ENCODE measurements at places on chromosomes 7 and 10.
A peak's percentile ranks its signal among the peaks of the same experiment; 100 is the strongest.

GRCh38 chr10:104403636-104404035 is 50.0 kb downstream of the CFAP58 start:
- DNase-seq: no peak

DNA sequence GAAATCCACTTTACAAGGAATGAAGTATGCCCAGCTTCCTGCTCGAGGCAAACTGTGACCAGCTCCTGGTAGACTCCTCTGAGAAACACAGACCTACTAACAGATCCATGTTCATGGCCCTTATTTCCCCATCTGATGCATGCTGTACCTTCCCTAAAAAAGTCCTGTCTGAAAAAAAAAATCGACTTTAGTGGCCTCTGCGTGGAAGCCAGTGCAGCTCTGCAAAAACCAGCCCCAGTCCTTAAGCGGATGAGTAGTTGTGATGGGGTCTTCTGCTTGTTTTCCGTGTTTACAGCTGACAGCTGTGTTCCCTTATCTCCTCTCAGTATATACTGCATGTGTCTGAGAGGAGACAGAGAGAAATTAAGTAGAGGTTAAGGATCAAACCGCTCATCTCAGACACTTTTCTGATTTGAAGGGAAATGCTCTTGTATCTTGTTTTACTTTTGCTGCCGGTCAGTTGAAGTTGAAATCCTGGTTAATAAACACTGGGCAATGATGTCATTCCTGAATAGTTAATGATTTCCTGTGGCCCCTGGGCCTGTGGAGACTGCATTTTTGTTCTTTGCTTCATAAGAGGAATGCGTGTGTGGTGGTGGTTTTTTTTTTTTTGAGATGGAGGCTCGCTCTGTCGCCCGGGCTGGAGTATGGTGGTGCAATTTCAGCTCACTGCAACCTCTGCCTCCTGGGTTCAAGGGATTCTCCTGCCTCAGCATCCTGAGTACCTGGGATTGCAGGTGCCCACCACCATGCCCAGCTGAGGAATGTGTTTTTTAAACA is 67.6 kb downstream of the DOCK1 start:
- peak; percentile 49 for DNase-seq

- DNase-seq: no peak
Observed at GRCh38 chr7:106247841-106248240, 36.9 kb downstream of the NAMPT start.

- no peak for DNase-seq
Observed at GRCh38 chr7:100175296-100175935, 1.8 kb downstream of the GPC2 start.

DNA sequence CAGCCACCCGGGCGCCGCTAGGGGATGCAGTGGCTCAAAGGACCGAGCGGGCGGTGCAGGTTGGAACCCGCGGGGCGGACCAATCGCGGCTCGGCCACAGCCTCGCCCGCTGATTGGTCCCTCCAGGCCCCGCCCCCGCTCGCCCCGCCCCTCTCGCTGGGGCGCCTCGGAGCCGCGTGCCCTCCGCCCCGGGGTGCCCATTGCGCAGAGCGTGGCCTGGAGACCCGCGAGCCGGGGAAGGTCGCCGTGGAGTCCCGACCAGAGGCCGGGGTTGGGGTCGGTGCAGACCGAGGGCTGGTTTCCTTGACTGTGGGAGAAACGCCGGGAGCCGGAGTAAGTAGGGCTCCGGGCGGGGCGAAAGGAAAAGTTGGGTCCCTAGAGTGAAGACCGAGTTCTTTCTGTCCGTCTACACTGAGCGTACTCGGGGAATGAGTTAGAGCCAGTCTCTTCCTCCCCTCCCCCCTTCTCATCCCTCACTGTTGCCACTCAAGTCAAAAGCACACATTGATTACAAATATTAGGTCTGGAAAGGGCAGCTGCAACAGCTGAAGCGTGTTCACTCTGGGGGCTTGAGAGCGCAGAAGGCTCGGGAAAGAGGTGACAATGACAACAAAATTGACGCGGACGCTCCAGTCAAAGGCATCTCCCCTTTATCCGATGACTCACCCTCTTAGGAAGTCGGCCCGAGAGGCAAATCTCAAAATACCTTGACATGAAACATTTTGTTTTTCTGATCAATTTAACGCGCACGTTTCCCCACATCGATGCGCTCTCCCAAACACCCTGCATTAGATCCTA is 843 bp upstream of the GATA3 start:
- peak; percentile 42 for DNase-seq

GRCh38 chr10:35426657-35427056 is 90.3 kb downstream of the CCNY start:
- no peak for DNase-seq

GRCh38 chr7:64882341-64883112 is 20.5 kb upstream of the ZNF273 start:
- DNase-seq: no peak

GRCh38 chr10:133100706-133101415 is 13.1 kb downstream of the ADGRA1 start:
- DNase-seq: no peak

GRCh38 chr10:34171957-34172527 is 643.1 kb downstream of the PARD3 start:
- no peak for DNase-seq

DNA sequence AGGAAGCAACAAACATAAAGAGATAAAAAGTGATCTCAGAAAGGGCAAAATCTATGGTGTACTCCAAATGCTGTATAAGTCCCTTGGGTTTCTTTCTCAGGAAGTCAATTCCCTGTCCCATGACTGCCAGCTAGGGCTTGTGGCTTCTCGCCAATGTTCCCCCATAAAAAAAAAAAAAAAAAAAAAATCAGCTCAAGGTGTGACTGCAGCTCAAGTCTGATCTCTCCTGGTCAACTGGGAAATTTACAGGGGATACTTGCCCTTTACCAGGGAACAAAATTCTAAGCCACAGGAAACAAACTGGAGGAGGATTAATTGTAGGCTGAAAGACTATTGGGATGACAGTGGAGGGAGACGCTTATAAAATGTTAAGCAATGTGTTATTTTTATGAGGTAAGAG is 76.0 kb downstream of the PCGF5 start:
- DNase-seq: peak; percentile 11

- DNase-seq: peak; percentile 30
Observed at GRCh38 chr10:36171953-36172940, 530.2 kb upstream of the FZD8 start.

DNA sequence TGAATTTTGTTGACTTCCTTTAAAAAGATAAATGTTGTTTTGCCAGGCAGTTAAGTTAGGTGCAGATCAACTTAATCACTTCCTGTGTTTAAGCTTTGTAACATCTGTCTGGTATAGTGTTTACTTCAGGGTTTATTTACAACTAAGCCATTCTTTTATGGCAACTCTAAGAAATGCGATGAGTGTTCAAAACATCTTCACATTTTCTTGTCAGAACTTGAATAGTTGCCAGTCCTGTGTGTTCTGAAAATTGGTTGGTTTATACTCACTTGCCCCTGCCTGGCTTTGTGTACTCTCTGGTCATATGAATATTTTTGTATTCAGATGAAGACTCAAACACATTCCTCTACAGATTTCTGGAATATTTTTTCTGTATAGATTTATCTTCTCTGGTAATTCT is 327.2 kb downstream of the MDFIC start:
- no peak for DNase-seq

DNA sequence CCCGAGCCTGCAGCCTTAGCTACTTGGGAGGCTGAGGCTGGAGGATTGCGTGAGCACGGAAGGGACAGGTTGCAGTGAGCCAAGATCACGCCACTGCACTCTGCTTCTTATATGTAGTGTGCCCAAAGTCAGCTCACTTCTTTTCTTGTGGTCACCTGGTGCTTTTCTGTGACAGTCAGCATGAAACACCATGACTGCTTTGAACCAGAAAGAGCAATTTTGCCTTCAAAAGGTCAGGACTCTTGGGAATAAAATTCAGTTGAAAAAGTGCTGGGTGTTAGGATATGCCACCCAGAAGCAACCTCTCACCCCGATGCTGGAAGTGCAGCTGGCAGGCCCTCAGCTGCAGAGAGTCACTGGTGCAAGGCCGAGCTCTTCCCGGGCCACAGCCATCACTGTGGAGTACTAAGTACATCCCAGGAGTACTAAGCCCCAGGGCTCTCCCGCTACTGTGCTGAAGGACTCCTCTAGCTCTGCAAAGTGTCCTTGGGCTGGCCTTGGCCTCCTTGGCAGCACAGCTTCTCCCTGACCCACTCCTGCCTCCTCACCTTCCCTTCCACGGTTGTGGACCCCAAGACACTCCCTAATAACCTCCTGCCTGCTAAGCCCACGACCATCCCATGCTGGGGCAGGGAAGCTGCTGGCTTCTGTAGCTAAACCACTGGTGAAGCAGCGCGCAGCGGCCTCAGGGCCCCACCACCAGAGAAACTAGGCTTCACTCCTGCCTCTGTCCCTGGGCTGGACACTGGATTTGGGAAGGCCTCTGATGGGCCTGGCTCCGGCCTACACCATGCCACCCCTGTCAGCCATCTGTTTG is 17.6 kb upstream of the GDI2 start:
- no peak for DNase-seq

- DNase-seq: no peak
Observed at GRCh38 chr10:49508249-49508648, 30.7 kb downstream of the ERCC6 start.

DNA sequence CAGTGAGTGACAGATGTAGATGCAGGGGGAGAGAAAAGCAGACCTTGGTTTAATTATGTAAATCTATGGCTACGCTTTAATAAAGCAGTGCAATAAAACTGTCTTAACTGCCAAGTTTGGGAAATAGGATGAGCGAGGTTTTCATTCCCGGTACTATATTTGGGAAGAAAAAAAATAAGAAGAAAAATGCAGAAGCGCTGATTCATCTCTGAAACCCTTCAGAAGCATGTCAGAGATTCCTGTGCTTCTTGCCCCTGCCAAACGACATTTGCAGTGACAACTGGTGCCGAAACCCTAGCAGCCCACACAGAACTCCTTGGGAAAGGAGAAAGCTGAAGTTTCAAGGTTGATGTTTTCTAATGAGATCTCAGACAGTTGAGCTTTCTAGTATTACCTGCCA is 380.7 kb downstream of the REEP3 start:
- DNase-seq: no peak

- no peak for DNase-seq
Observed at GRCh38 chr7:36276428-36277248, 113.0 kb upstream of the ANLN start.

DNA sequence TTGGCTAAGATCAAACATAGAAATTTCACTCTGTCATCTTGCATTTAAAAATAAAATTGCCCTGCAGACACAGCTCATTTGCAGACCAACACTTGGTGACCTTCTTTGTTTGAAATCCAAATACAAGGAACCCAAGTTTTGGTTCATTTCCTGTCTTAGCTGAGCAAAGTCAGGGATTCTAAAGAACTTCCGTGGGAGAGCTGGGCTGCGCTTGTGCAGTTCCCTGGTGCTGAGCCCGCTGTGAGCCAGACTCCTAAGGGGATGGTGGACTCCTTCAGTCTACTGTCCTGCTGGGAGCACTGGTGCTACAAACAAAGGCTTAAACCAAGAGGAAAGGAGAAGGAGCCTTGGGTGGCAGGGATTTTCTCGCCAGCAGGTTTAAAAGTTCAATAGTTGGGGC is 60.0 kb downstream of the MYOF start:
- DNase-seq: no peak

GRCh38 chr10:69893271-69893900 is 91.7 kb downstream of the COL13A1 start:
- DNase-seq: no peak

GRCh38 chr7:101093906-101094305 is 8.6 kb downstream of the TRIM56 start:
- DNase-seq: no peak

DNA sequence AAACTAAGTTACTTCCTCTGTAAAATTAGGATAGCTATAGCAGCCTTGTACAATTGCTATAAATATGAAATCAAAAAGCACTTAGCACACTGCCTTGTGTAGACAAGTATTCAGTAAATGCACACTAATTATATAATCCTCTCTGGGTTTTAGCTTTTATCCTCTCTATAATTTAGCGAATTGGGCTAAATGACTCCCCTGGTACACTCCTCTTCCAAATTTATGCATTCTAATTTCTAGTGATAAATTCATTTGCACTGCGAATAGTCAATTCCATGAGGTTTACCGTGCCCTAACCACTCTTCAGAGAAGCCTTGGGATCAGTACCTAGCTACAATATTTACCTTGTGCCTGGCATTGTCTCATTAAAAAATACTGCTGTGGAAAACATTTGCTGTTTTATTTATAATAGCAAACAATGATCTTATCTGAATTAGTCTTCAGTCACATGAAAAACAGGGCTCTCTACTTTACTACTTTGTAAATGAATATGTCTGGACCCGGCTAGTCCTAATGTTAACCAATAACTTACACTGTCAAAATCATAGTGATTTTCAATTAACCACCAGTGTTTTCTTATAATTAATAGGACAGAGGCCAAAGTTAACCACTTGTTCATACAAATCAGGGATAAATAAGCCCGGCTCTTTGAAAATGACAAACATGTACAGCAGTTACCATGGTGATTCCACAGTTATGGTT is 577.9 kb downstream of the IPMK start:
- DNase-seq: no peak

DNA sequence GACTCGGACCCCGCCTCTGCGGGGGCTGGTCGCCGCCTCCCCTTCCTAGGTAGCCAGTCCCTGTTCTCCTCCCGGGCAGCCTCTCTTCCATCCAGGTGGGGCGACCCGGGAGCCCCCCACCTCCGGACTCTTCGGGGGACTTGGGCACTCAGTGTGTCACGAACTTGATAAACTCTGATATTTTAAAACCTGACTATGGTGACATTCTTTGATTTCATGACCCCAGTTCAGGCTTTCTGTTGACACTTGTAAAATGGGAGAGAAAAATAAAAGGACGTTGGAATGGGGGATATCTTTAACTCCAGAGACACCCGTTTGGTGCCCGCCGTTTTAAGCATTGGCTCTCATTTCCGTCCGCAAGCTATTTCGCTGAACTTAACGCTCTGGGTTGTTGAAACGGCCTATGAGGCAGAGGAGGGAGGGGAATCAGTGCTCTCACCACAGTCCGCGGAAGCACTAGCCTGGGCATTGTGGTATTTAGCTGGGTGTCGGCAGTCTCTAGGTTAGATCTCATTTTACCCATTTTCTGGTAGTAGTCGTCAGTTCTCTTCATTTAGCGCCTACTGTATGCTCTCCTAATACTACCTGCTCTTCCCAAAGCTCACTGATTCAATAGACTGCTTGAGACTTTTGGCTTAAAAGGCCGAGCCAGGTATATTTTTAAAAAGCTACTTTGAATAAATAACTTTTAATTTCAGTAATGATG is 738 bp downstream of the VPS26A start:
- DNase-seq: peak; percentile 27

DNA sequence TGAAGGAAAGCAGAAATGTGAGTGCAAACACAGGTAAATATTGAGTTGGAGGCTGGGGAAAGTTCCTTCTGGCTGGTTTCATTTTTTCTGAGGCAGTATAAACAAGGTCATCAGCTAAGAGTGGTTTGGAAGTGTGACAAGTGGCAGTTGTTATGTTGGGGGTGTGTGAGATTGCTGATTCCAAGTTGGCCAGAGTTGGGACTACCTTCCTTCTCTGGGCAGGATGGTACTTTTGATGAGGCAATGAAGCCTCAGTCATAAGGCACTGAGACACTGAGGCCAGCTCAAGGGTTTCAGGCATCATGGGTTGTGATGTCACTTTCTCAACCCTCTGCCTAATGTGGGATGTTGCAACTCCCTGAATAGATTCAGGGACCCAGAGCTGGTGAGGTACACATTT is 8.2 kb upstream of the PTTG1IP2 start:
- no peak for DNase-seq

GRCh38 chr7:142807855-142808460 is 37.2 kb downstream of the PRSS2 start:
- peak; percentile 76 for DNase-seq
